Right renal pelvis (tissue), 4 donors: ENCODE measurements at places on chromosomes 16 and 17. TPM values are rescaled to one million over a fixed set of nuclear protein-coding genes. Genes with fewer than 3 reads are reported as not detected.
A peak's percentile ranks its signal among the peaks of the same experiment; 100 is the strongest.

DNA sequence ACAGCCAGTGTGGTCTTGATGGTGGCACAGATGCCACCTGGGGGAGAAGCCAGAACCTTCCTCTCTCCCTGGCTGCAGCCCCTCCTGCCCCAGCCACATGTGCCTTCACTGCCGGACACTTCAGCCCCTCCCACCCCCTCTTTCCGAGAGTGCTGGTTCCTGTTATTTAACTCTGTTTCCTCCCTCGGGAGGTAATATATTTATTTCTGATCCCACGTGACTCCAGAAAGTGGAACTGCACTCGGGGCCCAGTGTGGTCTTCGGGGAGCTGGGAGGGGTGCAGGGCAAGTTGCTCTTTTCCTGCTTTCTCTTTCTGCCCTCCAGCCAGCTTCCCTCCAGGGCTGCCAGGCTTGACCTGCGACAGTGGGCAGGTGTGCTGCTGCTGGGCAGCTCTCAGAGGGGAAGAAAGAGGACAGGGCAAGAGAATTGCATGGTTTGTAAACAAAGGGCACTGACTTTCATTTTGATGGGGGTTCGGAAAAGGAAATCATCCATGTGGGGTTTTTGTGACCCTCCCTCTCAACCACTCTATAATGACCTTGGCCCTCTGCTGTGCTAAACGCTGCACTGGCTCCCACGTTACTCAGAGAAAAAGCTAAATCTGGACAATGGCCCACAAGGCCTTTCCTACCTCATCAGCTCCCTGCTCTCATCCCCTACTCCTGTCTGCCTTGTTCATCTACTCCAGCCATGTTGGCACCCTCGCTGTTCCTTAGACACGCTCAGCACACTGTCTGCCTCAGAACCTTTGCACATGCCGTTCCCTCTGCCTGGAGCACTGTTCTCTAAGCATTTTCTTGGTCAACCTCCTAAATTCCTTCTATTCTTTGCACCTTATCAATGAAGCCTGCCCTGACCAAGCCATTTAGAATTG lies 8.2 kb upstream of the CIITA start:
- DNase-seq = no peak

DNA sequence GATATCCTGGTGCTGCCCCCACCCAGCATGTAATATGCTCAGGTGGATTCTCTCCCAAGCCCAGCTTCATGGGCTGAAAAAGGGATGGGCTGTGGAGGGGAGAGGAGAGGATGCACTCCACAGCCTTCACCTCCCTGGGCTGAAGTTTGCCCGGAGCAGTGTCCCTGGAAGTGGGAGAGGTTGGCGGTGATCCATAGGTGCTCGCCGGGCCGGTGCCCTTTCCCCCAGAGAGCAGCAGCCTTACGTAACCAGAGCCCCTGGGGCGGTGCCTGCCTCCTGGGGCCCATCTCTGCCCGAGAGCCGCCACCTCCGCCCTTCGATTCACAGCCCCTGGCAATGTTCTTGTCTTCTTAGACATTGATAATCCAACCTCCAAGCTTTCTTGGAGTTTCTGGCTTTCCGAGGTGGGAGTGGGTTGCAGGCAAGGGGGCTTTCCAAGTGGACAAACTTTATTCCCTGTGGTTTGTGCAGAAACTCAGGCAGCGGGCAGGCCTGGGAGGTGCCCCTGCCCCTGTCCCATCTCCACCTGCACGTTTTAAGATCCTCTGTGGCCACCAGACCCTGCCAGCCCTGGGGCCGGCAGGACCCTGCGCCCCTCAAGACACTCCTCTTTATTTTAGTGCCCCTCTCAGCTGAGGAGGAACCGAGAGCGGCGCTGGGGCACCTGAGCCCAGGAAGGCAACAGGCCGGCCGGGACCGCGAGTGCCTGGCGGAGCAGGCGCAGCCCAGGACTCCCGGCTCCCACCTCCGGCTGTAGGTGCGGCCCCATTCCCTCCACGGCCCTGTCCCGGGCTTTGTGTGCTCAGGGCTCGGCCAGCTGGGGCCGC lies 3.1 kb upstream of the WDR90 start:
- no peak for DNase-seq

DNA sequence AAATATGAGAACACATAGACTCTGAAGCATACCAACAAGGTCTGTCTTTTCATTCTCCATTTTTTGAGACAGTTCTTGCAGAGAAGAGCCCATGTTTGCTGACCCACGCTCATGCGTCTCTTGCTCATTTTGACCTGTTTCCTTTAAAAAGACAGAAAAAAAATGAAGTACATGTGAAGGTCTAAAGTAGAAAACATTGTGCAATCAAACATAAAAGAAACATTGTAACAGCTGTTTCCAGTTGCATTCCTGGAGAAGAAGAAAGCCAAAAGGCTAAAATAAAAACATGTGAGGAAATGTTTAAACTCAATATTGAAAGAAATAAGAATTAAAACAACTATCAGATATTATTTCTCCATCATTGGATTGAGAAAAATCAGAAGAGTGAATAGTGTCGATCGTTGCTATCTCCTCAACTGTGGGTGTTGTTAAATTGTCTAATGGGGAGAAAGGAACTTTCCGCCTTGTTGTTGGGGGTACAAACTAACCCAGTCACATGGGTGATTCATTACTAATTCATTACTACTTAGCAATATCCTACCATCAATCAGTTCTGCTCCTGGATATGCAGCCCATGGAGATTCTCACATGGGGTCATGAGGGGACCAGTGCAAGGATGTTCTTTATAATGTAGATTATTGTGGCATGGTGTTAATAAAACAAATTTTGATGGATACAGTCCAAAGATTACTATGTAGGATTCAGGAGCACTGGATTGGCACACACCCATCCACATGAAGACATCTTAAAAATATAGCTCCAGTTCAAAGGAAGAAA lies 9.5 kb downstream of the ABCA9 start:
- DNase-seq = no peak

GRCh38 chr17:77223642-77224420 lies 83.1 kb downstream of the SEC14L1 start:
- no peak for DNase-seq

GRCh38 chr17:71765437-71765836 lies 355.4 kb upstream of the SOX9 start:
- peak; percentile 55 for DNase-seq

DNA sequence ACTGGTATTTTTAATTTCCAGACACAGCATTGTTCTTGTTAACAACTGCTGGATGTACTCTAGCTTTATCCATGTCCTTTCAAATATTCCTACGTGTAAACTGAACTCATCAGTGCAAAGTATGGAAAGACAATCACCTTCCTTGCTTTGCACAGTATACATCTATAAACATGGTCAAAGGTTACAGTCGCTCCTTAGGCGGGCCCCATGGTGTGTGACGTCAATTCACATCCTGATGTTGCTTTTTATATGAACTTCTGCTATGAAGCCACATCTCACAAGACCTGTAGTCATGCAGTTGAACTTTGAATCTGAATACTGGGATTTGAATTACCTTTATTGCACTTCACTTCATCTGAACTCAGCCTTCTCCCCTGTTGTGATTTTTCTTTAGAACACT lies 447.6 kb upstream of the PSMD7 start:
- DNase-seq = no peak

DNA sequence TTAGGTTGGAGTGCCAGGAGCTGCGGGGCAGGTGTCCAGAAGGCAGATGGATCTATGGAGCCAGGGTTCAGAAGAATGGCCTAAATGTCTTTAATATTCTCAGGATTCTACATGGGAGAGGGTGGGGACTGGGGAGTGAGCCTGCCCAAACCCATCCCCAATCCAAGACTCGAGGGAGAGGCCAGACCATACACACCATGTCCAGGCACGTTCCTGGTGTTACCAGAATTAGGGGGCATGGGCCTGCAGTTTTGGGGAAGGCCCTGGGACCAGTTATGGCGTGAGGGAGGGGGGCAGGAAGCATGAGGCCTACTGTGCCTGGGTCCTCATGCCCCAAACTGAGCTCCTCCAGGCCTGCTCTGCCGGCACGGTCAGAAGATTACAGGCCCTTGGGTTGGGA lies 1.9 kb downstream of the TAX1BP3 start:
- DNase-seq = no peak

- DNase-seq = no peak
These were observed 740 bp upstream of the ATP6V0D1 start for GRCh38 chr16:67481561-67482232.

- DNase-seq = no peak
These were observed 5.4 kb downstream of the NXPH3 start for GRCh38 chr17:49580981-49581647.

- no peak for DNase-seq
These were observed 88.5 kb downstream of the SMG6 start for GRCh38 chr17:2214929-2215615.

- DNase-seq = no peak
These were observed 6.1 kb upstream of the CDR2 start for GRCh38 chr16:22380529-22380928.

DNA sequence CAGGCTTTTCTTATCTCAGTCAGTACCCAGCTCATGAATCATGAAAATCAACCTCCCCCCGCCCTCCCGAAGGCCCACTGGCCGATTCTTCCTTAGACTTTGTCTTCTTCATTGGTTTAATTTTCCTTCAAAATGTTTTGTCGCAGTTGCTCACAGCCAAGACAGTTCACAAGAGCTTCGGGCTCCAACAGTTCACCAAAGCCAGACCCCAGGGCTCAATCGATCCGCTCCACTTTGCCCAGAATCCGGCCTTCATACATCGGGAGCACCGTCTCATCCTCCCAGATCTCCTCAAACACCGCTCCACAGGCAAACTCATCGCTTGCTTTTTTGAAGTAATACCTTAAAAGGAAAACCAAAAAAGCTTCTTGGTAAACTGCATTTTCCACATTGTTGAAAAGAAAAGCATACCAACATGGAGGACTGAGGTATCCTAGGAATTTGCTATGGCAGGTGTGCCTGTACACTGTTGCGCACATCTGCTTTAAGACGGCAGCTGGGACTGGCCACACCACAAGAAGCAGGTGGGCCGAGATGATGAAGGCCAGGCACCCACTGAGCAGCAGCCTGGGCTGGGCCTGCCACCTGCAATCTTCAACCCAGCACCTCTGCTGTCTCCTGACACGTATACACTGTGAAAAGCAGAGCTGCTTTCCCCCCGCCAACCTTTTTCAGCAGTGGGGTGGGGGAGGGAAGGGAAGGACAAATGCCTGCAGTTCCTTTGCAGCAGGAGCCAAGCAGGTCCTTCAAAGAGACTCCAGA lies 31.5 kb downstream of the AXIN2 start:
- no peak for DNase-seq

- no peak for DNase-seq
These were observed 7.2 kb downstream of the PDIA2 start for GRCh38 chr16:290015-290680.

DNA sequence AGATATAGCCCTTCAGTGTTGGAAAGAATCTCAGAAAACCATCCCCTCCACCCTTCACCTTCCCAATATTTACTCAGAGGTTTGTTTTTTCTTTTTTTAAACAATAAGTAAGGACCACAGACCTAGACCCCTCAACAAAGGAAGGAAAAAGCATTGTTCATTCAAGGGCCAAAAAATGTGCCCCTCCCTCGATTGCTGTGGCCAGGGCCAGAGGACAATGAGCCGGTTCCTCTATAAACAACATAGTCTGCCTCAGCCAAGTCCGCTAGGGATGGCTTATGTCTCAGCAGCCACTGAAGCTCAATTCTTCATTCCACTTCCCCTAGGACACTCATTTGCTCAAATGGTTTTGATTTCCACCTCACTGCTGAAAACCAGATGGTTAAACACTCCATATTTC lies 24.0 kb downstream of the TRIM16 start:
- DNase-seq = no peak

GRCh38 chr16:54946909-54947308 lies 16.2 kb downstream of the IRX5 start:
- DNase-seq = no peak

ITGA2B gene
- 5.5 TPM for polyA plus RNA-seq

ZP2 gene
- polyA plus RNA-seq = 0.16 TPM

ADAD2 gene
- 0.28 TPM for polyA plus RNA-seq

LLGL2 gene
- polyA plus RNA-seq = 59.3 TPM

KRT33A gene
- polyA plus RNA-seq = not detected

TRIM16 gene
- 22.3 TPM for polyA plus RNA-seq

PIMREG gene
- polyA plus RNA-seq = 23.3 TPM

NPIPB9 gene
- 1.00 TPM for polyA plus RNA-seq
